NB4 (cell line): ENCODE measurements at places on chromosomes 5 and 9.

- DNase-seq, result no peak
Measured at GRCh38 chr5:62741761-62742160, 163.1 kb downstream of the LRRC70 start.

GRCh38 chr9:116547729-116548426, 139.2 kb upstream of the TRIM32 start:
- no peak for DNase-seq

- no peak for DNase-seq
Measured at GRCh38 chr5:132896685-132897084, 23.2 kb downstream of the LEAP2 start.

DNA sequence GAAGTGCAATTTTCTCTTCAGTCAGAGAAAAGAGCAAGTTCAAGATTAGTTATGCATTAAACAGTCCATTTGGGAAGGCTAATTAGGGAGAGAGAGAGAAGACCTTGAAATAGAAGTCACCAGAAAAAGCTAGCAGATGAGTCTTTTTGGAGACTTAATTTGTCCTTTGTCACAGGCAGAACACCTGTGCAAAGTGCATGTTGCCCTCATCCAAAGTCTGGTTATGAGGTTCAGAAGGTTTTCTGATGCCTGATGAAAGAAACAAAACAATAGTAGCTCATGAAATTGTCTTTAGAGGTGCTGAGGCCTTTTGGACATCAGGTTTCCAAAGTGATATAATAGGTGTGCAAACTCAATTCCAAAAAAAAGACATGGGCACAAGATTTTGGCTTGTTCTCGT, 199.3 kb downstream of the MAN2A1 start:
- DNase-seq, result no peak

DNA sequence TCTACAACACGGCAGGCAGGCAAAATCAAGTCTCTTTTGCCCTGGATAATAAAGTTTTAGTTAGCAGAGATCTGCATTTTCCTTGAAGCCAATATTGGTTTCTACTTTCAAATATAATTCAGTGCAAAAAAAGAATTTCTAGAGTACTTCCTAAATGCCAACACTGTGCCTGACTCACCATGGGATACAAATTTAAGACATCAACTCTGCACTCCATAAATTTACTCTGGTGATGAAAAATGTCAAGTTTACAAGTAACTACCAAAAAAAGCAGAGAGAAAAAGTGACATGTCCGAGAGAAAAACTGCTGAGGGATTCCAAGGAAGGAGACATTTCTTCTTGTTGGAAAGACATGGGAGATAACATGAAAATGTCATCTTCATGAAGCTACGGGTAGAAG, 119.7 kb downstream of the RAPGEF6 start:
- DNase-seq, result no peak
